Inflammatory macrophage treated with lipopolysaccharide for 1 hour (primary cell): ENCODE measurements at places on chromosomes 12 and 14.
A peak's percentile ranks its signal among the peaks of the same experiment; 100 is the strongest.

- DNase-seq = no peak
Observed at GRCh38 chr12:71438670-71439361, 782 bp upstream of the LGR5 start.

DNA sequence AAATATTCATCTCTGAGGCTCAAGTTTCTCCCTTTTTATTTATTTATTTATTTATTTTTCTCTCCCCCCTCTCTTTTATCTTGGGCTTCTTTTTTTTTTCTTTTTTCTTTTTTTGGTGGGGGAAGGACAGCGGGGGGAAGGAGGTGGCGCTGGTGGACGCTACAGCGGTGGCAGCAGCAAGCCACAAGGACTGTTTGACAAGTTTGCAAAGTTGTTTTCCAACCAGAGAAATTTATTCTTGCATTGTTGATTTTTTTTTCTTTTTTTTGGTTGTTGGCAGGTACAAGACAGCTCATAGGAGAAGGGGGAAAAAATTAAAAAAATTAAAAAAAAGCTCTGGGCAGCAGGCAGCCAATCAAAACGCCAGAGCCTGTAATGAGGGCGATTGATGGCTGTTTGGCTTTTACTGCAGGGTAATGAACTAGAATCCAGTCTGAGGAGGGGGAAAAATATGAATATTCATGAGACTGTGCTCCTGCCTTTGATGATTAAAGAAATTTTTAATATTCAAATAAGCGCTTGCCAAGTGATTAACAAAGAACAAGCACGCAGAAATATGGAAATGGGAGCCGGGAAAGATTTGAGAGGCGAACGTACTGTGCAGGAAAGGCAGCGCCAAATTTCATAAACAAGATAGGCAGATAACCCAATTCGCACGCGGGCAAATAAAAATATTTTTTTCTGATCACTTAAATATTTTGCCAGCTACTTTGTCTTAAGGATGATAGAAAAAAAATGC lies 36.2 kb downstream of the BCL11B start:
- DNase-seq = no peak

DNA sequence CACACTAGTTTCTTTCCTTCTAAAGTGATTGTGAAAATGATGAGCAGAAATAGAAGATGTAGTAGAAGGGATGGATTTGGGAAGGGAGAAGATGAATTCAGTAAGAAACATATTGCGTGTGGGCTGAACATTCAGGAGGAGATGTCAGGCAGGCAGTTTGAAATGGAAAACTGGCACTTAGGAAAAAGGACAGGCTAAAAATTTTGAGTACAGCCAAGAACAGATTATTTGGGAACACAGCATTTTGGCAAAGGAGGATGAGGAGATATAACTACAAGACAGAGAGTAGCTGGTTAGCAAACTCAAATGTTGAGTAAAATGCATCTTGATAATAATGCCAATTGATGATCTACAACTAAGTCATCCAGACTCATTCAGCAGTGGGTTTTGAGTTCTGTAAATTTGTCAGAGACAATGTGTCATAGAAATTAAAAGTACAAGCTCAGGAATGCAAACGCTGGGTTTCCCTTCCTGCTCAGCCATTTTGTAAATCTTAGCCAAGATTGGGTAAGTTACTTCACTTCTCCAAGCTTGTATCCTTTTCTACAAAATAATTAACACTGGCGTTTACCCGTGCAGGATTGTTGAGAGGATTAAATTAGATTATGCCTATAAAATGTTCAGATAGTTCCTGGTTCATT lies 255.0 kb downstream of the NAV3 start:
- peak; percentile 3 for DNase-seq

GRCh38 chr12:77888611-77889010 lies 57.9 kb downstream of the NAV3 start:
- no peak for DNase-seq

GRCh38 chr12:95216711-95217376 lies 423 bp downstream of the FGD6 start:
- peak; percentile 16 for DNase-seq

- no peak for DNase-seq
Observed at GRCh38 chr14:57611555-57612075, 118.0 kb upstream of the CCDC198 start.

GRCh38 chr14:64971943-64972791 lies at the start of gene RAB15:
RAB15 (minus strand) TSS chr14:64972336; CDS start chr14:64972076, 260 bp downstream.
- DNase-seq = no peak

GRCh38 chr12:50109319-50109718 lies 2.7 kb upstream of the COX14 start:
- DNase-seq = no peak

DNA sequence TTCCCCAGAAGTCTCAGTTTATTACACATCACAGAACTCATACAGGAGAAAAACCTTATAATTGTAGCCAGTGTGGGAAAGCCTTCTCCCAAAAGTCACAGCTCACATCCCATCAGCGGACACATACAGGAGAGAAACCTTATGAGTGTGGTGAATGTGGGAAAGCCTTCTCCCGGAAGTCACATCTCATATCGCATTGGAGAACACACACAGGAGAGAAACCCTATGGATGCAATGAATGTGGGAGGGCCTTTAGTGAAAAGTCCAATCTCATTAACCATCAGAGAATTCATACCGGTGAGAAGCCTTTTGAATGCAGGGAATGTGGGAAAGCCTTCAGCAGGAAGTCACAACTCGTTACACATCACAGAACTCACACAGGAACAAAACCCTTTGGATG lies 20.1 kb downstream of the ZNF84 start:
- no peak for DNase-seq

- DNase-seq = peak; percentile 56
Observed at GRCh38 chr14:91911474-91912032, 35.9 kb downstream of the FBLN5 start.

DNA sequence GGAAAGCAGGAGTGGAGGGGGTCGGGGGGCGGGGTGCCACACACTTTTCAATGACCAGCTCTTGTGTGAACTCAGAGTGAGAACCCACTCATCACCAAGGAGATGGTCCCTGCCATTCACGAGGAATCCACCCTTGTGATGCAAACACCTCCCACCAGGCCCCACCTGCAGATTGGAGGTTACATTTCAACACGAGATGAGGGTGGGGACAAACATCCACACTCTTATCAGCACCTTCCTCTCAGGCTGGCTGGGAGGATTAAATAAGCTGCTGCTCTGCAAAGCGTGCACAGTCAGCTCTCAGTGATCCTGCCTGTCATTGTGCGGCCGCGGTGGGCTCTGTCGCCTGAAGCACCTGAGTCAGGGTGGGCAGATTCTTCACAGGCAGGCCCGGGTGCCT lies 39.7 kb downstream of the AACS start:
- no peak for DNase-seq

DNA sequence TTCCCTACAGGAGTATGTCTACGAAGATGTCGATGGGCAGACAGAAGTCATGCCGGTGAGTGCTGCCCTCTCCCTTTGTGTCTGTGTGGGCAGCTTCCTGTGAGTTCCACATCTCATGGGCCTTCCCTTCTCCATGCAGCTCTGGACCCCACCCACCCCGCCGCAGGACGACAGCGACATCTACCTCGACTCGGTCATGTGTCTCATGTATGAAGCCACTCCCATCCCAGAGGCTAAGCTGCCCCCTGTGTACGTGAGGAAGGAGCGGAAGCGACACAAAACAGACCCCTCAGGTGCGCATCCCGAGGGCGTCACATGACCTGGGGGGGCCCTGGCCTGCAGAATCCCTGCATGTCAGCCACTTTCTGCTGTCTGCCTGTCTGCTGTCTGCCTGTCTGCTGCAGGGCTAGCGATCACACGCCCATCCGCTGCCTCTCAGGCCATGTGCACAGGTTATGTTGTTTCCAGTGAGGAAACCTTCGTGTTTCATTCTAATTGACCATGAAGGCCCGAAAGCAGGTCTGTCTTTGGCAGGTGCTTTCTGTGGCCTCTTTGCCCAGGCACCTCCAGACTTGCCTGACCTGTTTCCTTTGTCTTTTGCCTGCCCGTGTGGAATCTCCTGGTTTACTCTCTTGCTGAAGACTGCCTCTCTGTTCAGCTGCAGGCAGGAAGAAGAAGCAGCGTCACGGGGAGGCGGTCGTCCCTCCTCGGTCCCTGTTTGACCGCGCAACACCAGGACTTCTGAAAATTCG lies 95.1 kb downstream of the EP400 start:
- no peak for DNase-seq

DNA sequence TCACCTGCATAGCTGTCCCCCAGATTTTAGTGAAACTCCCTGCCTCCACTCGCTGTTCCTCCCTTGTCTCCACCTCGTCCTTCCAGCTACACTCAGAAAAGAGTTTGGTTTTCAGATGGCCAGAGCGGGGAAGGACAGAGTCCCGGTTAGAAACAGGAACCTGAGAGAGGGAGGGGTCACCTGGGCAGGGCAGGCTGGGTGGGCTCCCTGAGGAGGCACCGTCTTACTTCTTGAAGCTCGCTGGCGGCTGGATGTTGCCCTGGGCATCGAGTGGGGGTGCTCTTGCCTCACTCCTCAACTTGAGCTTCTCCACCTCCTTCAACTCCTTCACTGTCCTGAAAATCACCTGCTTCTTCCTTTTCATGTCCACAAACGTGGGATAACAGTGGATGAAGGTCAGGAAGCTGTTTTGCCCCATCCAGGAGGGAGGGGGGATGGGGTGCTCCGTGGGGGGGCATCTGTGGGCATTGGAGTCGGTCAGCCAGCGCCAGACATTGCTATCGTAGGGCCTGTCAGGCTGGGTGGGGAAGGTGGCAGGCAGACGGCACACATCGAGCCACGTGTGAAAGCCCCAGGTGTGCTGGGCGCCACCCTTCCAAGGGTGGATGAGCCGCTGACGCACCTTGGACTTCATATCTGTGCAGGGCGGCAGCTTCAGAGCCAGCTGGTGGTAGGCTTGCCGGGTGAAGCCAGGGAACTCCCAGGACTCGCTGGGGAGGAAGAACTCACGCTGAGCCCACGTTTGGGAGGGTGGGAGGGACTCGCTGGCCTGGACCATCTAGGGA lies 2.0 kb downstream of the TEX52 start:
- DNase-seq = no peak

DNA sequence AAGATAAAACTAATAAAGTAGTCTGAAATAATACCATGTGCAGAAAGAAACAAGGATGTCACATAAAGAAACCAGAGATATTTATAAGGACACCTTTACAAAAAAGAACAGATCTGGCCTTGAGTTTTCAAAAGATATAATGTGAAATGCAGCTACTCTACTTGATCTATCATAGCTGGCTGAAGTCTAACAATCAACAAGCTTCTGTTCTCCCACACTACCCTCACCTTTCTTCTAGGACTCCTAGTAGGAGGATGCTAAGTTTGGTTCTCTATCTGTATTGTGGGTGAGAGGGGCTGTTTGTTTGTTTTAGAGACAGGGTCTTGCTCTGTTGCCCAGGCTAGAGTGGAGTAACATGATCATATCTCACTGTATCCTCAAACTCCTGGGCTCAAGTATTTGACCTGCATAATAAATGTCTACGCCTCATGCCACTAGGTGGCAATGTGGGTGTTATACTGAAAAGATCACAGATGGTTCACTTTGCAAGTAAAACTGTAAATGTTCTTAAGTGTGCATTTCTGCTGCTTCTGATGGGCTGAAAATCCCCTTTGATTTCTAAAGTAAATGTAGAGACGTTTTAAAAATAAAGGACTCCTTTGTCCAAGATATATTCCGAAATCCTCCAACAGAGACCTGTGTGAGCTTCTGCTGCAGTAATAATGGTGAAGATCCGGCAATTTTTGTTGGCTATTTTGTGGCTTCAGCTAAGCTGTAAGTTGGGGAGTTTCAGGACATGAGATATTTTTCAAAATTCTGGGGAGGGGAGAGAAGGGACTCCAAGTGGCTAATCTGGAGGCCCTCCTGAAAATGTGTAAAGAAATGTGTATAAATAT lies 269.3 kb downstream of the DAD1 start:
- DNase-seq = no peak

DNA sequence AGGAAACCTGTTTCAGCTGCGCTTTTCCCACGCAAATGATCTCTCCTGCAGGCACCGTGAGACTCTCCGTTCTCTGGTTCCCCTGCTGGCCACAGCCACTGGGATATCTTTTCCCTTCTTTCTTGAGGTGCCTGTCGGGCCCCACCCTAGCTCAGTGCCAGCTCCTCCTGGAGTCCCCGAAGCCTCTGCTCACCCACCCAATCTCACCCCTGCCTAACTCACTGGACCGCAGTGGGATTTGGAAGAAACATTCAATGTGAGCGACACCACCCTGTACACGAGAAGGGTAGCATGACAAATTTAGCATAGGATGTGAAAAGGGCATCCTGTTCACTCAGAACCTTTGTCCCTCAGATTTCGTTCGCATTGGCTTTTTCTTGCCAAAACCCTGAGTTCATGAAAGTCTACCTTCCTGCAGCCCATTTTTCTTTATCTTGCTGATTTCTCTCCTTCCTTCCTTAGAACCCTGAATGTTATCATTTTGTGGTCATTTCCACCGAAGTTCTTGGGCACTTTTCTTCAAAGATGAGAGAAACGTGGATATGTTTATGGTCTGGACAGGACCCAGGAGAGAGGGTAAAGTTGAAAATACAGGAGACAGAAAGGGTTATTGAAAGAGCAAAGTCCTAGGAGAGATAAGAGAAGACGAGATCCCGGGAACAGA lies 63.6 kb upstream of the ELK3 start:
- DNase-seq = no peak

DNA sequence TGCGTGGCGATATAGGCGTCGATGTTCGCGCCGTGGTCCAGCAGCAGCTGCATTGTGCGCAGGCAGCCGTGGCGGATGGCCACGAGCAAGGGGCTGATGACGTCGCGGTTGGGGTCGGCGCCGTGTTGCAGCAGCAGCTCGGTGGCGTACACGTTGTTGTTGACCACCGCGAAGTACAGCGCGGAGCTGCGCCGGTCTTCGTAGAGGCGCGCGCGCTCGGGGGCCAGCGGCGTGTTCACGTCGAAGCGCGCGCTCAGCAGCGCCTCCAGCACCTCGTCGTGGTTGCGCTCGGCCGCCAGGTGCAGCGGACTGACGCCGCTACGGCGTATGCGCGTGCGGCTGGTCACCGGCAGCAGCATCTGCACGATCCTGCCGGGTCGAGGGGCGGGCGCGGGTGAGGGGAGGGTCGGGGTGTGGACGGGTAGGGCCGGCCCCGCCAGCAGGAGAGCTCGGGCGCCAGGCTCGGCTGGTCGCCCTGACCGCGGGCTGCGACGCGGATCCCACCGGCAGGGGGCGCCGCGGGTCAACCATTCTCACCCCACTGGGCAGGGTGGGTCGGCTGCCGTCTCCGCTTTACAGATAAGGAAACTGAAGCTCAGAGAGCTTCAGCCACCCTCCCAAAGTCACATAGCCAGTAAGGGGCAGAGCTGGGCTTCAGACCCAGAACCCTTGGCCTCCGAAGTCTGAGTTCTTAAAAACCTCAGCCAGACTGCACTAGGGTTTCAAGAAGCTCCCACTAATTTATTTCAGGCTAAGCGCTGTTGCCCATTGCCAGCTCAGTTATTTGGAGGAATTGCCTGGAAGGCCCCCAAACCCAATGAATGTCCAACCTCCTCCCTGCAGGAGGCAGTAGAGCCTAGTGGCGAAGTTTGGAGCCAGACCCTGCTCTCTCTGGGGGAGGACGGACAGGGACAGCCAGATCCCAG lies 12.4 kb downstream of the FAM181A start:
- DNase-seq = peak; percentile 60

DNA sequence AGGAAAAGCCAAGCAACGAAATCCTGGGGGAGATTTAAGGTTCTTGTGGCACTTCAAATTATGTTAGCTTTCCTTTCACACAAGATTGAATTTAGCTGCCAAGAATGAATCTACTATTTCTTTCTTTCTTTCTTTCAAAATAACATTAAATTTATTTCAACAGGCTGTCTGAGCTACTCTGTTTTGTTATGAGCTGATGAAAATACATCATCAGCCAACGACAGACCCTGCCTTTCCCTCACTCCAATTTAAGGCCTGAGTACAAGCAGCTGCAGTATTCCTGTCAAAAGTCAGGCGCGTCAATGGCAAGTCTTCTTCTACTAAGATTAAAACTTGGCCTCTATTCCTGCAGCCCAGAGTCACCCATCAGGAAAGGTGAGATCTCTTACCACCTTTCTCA lies 347.7 kb upstream of the FLRT2 start:
- DNase-seq = no peak

- peak; percentile 66 for DNase-seq
Observed at GRCh38 chr14:93103392-93104080, 12.2 kb downstream of the ITPK1 start.
